Vagina (tissue), 2 donors: ENCODE measurements at places on chromosomes 11 and 22. TPM values are rescaled to one million over a fixed set of nuclear protein-coding genes. Genes with fewer than 3 reads are reported as not detected.

DNA sequence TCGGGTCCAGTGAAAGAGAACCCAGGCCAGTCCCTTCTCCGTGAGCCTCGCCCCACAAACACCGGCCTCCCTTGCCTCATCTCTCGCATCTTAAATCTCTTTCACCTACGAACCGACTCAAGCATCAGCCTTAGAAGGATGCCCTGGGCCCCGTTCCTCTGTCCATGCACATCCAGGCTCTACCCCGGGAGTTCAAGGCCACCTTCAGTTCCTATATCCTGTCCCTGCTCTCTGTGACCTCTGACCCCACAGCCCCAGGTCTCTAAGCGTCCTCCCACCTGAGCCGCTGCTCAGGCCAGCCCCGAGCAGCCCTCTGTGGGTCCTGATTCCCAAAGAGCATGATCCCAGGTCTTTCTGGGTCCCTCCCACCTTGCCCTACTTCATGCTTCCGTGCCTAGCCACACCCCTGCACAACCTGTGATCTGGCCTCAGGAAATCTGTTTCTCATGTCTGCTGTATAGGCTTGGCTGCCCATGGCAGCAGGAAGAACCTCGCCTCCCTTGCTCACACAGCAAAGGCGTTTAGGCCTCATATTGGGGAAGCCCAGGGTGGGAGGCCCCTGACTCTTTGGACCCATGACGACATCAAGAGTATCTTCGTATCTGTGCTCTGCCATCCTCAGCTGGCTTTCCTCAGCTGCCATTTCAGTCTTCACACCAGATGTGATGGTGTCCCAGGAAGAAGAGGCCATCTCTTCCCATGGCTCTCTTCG lies 77.5 kb upstream of the SEPTIN5 start:
- peak; percentile 93 for DNase-seq

- no peak for DNase-seq
These were observed 56.8 kb downstream of the MTMR2 start for GRCh38 chr11:95867105-95867504.

The TTC36 gene
- total RNA-seq, result not detected

DNA sequence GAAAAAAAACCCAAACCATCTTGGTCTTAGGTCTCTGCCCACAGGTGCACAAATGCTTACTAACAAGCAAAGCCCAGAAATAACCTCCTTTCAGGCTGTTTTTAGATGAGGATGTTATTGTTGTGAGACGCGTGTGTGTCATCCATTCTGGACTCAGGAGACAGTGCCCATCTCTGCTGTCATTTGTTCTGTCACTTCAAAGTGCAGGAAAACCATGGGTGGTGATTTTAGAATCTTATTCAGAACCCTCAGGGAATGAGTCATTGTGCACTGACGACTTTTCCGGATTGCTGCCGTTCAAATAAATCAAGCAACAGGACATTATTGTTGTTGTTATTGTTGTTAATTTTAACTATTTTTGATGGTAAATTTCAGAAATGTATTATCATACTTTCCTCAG lies 110.3 kb downstream of the LRRC32 start:
- no peak for DNase-seq

The ZNF280A gene
- not detected for total RNA-seq

The TPST2 gene
- 96.3 TPM for total RNA-seq

GRCh38 chr11:73204711-73205121 lies 13.4 kb upstream of the P2RY2 start:
- no peak for DNase-seq
